SJCRH30 (cell line): ENCODE measurements at places on chromosomes 1 and 21. TPM values are rescaled to one million over a fixed set of nuclear protein-coding genes. Genes with fewer than 3 reads are reported as not detected.

HRNR gene
- total RNA-seq = not detected in 2 replicates

- DNase-seq = no peak
Observed at GRCh38 chr1:167518331-167518700, at the start of gene CD247. CD247 (minus strand) TSS chr1:167518529; CDS start chr1:167518465, 64 bp downstream.

- no peak for DNase-seq
Observed at GRCh38 chr1:209871006-209871405, 43.2 kb downstream of the UTP25 start.

DNA sequence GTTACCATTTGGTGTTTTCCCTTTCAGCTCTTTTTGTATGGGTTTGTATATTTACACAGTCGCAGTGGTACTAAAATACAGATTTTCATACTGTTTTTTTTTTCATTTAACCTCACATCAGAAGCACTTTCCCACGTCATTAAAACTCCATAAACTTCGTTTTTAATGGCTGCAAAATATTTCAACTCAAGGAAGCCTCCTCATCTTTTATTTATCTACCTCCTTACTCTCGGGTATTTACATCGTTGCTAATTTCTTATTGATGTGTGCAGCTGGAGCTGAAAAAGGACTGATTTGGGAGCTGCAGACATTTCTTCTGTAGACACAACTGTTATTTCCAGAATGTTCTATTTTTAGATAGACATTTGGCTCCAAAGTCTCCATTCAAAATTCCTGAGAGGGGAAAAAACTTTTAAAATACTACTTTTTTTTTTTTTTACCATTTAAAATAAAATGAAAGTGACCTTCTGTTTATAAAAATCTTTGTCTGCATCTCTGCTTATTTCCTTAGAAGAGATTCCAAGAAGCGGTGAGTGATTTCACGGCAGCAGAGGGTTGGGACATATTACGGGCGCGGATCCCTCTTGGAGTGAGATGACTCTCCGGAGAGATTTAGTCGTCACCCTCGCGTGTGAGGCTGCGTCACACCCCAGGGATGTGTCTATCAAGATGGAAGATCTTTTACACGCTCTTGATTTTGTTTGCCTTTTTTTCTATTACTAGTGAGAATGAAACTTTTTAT is 10.1 kb downstream of the RUNX3 start:
- DNase-seq = peak; percentile 20

PIGR gene
- not detected in 2 replicates for total RNA-seq

FCGR3A gene
- total RNA-seq = not detected in 2 replicates

- DNase-seq = no peak
Observed at GRCh38 chr21:31755027-31755426, 23.1 kb upstream of the SCAF4 start.

DNA sequence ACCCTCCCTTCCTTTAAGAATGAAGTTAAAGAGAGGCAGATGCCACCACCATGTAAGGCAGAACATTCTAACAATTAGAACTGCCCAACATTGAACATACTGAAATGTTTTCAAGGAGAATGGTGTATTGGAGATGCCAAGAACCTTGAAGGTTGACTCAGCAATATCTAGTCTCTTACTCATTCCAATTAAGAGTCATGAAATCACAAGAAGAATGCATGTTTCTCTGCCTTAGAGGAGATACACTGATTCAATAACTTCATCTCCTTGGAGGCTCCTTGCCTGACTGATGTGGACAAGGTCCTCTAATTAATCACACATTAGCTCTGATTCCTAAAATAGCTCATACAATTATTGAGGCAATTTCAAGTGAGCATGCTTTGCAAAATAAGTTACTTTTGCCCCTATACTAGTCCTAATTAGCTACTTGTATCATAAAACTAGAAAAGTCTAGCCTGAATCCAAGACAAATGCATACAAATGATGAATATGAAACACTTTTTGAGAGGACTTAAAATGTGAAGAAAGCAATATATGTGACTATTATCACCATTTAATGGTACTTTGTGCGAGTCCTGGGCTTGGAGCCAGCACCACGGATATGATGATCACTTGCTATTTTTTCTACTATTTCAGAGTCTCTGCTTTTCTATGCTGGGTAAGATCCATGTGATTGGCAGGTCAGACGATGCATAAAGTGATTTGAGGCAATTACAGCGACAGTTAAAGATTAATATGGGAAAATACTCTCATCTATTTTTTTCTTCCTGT is 114.5 kb downstream of the DSCAM start:
- DNase-seq = no peak

DNA sequence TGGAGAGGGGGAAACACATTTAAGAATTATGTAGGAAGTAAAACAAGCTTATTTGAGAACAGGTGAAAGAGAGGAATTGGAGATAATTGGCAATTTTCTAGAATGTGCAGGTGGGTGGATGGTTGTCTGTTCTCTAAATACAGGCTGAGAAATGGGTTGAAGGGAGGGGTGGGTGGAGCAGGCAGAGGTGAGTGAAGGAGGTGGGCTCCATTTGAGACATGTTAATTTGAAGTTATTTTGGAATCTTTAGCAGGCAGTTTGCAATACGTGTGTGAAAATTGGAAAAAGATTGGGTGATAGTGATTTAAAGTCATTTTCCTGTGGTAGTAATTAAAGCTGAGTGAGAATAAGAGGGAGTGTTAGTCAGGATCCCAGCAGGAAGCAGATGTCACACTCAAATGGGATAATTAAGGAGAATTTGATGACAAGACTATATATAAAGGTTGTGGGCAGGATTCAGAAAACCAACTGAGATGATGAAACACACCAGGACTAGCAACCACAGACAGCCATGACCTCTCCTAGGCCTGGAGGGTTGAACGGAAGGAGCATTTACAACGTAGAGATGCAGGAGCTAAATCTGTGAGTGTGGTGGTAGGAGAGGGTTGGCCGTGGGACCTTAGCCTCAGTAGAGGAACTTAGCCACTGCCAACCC is 40.6 kb downstream of the CHRM3 start:
- no peak for DNase-seq

GRCh38 chr1:167082511-167083027 is 7.6 kb downstream of the GPA33 start:
- no peak for DNase-seq

SNAPIN gene
- total RNA-seq = 29.0 and 31.9 TPM in 2 replicates

TSPAN2 gene
- 0.02 TPM in 1 of 2 replicates, not detected in the other for total RNA-seq

DNA sequence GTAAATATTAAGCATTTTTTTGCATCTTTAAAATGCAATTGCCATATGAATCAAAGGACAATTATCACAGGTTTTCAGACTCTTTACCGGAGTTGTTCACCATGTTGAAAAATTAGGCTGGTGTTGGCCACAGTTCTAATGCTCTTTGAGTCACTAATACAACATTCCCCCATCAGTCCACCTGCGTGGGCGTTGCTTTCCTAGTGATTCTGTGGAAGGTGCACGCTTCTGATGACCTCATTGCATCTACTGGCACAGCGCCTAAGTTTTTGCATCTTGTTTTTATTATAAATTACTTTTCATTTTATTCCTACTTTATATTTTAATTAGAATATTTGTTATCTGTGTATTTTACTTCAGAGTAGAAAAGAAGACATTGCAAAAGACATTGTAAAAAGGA is 4.7 kb upstream of the F5 start:
- no peak for DNase-seq

GRCh38 chr1:161887730-161888287 is 121.7 kb downstream of the ATF6 start:
- DNase-seq = peak; percentile 86

ATP6V1G3 gene
- total RNA-seq = not detected in 2 replicates

GRCh38 chr1:169196161-169196560 is 89.7 kb downstream of the ATP1B1 start:
- no peak for DNase-seq

GRCh38 chr21:45994086-45994661 is 12.6 kb downstream of the COL6A1 start:
- no peak for DNase-seq
